HEK293T (cell line): ENCODE measurements at places on chromosomes 5 and 9.

DNA sequence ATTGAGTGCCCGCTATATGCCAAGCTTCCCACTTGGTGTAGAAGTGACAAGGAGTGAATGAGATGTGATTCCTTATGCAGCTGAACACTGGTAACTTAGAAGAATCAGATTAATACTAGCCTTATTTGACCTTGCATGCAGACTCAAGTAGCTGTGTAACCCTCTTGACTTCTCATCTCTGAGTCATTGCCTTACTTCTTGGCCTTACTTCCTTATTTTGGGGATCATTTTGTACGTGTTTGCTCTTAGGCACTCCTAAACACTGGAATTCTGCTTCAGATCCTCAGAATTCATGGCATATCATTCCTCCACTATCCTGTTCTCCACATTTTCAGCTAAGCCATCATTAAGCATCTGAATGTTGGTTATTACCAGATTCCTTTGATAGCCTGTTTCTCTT, 948.9 kb upstream of the ARRDC3 start:
- no peak for DNase-seq

GRCh38 chr5:62509806-62510205, 68.8 kb upstream of the LRRC70 start:
- DNase-seq, result no peak

- DNase-seq, result no peak
Observed at GRCh38 chr9:128120741-128121465, 6.6 kb downstream of the PTGES2 start.

GRCh38 chr9:127395497-127396252, 1.3 kb upstream of the SLC2A8 start:
- DNase-seq, result no peak

DNA sequence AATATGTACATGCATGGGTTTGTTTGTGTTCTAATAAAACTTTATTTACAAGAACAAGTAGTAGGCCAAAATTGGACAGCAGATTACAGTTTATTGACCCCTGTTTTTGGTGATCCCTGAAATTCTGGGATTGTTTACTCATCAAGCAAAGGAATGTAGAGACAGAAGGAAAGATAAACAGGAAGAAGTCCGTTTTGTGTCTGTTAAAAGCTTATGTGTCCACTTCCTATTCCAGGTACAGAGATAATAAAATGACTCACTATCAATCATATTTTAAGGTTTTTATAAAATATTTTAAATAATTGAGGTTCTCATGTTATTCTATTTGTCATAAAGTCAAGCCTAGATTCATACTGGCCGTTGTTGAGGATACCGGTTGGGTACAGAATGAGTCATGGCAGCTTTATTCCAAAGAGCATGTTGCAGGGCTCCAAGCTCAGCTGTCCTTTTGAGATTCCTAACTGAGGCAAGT, 214.9 kb upstream of the DAB2 start:
- no peak for DNase-seq

DNA sequence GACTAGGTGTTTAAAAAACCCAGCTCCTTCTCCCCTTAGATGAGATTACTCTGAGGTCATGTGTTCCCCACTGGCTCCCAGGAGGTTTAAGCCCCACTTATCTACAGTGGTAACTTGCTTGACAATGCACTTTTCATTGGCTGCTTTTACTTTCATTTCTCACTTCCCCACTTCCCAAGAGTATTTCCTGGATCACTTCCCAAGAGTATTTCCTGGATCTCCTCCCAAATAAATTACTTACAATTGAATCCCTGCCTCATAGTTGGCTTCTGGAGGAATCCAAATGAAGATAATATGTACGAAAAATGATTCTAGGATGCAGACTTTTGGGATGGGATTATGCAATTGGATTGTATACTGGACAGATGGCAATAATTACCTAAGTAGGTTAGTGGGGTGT, 47.1 kb upstream of the CHSY3 start:
- DNase-seq, result no peak
